ENCODE measurements at places on chromosomes 1 and 21.

- no peak for DNase-seq
Measured at GRCh38 chr1:114080511-114081436, 72.9 kb downstream of the SYT6 start.

DNA sequence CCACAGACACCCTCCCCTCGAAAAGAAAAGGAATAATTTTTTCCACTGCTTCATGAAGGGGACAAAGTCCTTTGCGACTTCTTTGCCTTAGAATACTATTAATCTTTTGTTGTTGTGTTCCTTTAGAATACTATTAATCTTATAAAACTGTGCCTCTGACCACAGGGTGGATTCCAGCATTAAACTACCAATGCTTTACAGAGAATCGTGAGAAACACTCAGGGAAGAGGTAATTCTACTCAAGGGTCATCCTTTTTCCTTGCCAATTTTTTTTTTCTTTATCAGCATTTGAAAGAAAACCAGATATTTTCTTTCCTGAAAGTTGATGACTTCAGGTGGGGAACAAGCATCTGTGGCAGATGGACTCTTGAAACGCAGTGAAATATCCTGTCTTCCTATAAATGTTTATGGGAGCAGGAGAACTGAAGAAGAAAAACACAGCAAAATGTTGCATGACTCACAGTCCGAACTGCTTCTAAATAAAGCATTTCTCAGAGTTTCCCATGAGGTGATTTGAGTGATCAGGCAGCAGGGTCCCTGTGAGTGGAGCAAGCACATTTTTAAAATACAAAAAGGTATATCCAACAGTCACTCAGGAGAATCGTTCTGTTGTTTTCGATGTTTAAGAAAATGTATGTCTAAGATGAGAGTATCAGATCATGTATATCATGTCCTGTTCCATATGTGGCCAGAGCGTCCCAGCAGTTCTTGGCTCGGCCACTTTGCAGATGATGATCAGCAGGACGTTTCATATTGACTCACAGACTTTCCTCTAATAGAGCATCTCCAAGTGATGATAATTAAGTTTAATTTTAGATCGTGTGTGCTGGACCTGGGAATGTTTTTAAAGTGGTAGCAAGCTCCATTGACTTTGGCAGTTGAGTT, 154.2 kb upstream of the RUNX1 start:
- DNase-seq, result no peak

DNA sequence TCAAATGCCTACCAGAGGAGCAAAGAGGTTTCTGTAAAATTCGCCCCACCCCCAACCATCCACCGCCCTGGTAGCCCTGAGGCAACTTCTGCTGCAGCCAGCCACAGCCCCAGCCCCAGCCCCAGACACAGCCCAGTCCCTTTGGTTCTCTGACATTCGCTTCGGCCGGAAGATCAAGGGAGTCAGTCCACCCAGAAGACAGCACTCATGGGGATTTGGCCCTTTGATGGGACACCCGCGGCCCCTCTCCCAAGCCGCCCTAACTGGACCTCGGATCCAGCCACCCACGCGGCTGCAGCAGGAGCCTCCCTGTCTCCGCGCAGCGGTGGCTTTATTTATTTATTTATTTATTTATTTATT, 3881.0 kb downstream of the SRGAP2C start:
- no peak for DNase-seq

DNA sequence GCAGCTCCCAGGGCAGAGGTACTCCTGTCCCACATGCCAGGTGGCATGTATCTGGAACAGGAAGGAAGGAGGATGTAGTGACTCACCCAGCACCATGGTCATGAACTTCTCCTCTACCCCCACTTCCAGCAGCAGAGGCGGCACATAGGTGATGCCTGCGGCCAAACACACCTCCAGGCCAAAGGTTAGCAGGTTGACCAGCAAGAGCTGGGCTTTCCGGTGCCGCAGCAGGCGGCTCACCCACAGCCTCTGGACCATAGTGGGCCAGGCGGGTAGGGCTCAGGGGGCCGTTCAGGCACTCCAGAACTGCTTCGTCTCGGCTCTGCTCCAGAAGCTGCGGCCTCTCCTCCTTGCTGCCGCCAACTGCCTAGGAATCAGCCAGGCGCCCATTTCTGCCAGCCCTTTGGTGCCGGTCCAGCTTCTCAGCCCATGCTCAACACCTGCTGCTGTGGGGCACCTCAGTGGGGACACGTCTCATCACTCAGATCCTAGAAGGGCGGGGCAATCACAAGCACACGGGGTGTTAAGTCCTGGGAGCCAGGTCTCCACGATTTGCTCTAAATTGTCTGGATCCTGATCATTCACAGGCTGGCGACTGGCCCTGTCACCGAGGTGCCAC, 15.8 kb downstream of the SLC45A3 start:
- no peak for DNase-seq

- no peak for DNase-seq
Measured at GRCh38 chr1:192877283-192877886, 68.5 kb downstream of the RGS2 start.

- DNase-seq, result no peak
Measured at GRCh38 chr1:245788269-245788668, 633.5 kb downstream of the KIF26B start.

DNA sequence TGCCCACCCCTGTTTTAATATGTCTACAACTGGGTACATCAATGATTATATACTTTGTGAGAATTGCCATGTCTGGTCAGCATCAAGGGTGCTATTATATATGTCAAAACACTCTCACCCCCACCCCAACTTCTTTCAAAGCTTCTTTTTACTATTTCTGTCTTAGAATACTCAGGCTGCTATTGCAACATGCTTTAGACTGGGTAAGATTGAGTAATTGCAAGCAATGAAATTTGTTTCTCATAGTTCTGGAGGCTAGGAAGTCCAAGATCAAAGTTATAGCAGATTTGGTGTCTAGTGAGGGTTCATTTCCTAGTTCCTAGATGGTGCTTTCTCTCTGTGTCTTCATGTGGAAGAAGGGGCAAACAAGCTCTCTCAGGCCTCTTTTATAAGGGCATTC, 100.5 kb upstream of the KCNK1 start:
- DNase-seq, result no peak

- no peak for DNase-seq
Measured at GRCh38 chr1:180936110-180937011, 23.7 kb downstream of the KIAA1614 start.

GRCh38 chr1:245316784-245317183, 162.0 kb downstream of the KIF26B start:
- DNase-seq, result no peak

DNA sequence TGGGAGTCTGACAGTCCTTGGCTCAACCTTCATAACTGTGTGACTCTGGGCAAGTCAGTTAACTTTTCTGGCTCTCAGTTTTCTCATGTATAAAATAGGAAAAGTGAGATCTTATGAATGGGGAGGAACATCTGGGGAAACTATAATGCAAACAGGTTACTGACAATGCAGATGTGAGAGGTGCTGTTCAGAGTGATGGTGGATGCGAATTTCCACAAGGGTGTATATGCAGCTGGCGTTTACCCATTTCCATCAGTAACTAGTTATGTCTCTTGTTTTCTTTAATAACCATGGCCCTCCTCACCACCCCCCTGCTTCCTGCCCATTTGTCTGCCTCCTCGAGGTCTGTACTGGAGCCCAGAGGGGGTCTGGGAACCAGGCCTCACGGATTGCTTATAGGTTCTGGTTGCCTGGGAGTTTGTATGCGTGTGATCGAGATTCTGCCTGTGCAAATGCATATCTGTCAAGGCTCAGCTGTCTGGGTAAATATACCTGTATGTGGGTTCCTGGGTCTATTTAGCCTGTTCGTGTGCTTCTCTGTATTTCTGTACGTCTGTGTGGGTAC, 44.4 kb downstream of the AHDC1 start:
- no peak for DNase-seq

GRCh38 chr1:236389253-236389652, 4.8 kb upstream of the EDARADD start:
- no peak for DNase-seq

- no peak for DNase-seq
Measured at GRCh38 chr1:147492207-147492606, 49.1 kb upstream of the BCL9 start.

GRCh38 chr21:38027901-38028498, 111.7 kb upstream of the KCNJ6 start:
- DNase-seq, result no peak

GRCh38 chr1:100458661-100459357, 79.1 kb upstream of the GPR88 start:
- DNase-seq, result no peak

DNA sequence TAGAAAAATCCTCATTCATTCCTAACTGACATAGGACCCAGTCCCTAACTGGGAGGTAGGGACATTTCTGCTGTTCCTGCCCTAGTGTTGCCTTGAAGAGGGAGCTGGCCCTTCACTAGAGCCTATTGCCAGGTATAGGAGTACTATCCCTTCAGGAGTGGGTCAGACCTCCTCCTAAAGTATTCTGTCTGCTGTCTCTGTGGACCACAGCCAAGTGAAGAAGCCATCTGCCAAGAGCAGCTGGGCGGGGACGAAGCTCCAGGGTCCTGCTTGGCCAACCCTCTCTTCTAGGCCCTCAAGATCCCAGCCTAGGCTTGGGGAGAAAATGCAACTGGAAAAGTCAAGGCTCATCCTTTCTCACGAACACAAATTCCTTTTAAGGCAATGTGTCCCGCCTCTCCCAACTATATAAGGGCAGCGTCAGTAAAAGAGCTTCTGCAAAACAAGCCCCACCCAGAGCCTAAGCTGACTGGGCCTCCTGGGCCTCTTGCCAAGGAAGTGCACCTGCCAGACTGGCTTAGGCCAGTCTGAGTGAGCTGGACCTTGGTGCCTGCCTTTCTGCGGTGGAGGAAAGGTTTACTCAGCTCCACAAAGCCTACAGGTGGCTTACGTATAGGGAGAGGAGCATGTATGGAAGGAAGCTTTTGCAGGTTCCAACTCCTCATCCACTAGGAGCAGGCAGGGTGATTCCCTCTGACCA, 638 bp upstream of the TUFT1 start:
- DNase-seq, result no peak

- no peak for DNase-seq
Measured at GRCh38 chr1:170932236-170932635, 3.1 kb upstream of the MROH9 start.

GRCh38 chr21:38683222-38683621, 122.5 kb upstream of the ETS2 start:
- DNase-seq, result no peak

- no peak for DNase-seq
Measured at GRCh38 chr1:115402753-115403184, 64.7 kb upstream of the NGF start.

- no peak for DNase-seq
Measured at GRCh38 chr1:220511179-220511578, 16.8 kb upstream of the MARK1 start.

GRCh38 chr1:181640956-181641355, 157.6 kb downstream of the CACNA1E start:
- DNase-seq, result no peak

DNA sequence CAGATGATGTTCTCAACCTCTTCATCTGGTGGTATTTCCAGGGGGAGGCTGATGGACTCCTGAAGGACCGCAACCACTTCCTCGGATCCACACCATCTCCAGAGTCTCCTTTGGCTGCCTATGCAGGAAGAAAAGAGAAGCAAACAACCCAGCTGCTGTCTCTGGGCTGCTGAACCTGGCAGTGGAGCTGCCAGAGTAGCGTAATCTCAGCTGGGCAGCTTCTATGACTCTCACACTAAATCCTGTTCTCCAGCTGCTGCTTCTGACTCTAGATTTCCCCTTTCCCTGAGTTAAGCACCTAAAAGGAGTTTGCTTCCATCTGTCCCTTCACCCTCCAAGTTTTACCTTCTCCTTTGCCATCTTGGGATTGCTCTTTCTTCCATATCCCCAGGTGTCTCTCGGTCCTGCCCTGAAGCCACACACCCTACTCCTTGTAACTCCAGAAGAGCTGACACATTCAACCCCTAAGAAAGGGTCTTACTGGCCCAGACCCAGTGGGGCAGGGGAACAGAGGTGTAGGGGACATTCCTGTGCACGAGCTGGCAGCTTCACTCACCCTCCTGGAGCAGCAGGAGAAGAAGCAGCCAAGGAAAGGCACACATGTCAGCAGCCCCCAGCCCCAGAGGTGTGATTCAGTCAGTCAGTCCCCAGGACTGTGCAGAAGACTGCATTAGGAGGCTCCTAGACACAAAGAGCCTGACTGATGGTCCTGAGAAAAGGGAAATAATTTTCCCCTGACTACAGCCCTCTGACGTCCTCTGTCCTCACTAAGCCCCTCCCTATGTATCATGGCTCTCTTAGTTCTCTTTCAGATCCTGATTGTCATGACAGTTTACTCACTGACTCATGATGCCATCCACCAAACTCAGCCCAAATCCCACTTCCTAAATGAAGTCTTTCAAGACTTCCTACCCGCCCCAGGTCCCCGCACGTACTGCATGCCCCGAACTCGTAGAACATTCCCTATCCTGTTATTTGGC, at the start of gene SLAMF9:
TSS of gene SLAMF9 (minus strand) at position 702 of the 980 bp plus-strand sequence. CDS start at position 602, 100 bp downstream.
- DNase-seq, result no peak

DNA sequence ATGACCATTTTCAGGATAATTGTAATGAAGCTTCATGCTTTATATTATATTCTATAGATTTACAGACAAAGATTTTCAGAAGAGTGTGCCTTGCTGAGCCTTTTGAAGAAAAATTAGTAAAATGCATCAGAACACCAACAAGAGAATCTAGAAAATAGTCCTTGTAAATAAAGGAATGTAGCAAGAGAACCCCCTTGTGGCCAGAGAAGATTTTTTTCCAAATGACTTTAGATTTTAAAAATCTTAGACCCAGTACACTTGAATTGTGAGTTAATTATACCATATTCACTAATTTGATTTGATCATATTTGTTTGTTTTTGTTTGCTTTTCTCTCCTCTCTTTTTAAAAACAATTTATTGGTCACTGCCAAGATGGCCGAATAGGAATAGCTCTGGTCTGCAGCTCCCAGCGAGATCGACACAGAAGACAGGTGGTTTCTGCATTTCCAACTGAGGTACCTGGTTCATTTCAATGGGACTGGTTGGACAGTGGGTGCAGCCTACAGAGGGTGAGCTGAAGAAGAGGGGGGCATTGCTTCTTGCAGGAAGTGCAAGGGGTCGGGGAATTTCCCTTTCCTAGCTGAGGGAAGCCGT, 12.8 kb upstream of the IFI44L start:
- DNase-seq, result no peak

GRCh38 chr21:36321325-36322082, 1.5 kb downstream of the MORC3 start:
- DNase-seq, result no peak

DNA sequence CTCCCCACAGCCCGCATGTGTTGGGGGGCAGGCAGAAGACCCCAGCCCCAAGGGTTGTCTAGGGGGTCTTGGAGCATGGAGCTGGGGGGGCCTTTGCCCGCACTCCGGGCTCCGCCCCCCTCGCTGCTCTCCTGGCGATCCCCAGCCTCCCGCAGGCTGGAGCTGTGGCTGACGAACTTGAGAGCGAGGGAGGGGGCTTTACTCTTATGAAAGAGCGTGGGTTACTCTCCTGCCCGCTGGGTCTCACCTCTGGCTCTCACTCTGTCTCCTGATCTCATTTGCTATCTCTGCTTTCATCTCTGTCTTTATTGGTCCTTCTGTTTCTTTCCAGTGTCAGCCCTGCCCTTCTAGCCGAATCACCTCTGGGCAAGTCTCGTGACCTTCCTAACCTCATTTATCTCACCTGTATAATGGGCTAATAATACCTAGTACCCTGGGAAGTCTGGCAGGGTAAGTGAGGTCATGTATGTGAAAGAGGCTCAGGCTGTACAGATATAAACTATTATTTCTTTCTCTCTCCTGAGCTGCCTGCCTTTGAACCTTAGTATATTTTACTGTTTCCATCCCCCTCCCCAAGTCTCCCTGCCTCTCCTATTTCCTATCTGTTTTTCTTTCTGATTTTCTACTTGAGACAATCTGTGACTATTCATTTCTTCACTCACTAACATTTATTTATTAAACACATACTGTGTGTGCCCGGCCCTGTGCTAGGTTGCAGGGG, 731 bp downstream of the EFNA4 start:
- no peak for DNase-seq

All from stimulated activated CD8-positive, alpha-beta memory T cell treated with anti-CD3 and anti-CD28 coated beads, Interleukin-12 subunit alpha, Interleukin-12 subunit beta, amount 100 ng/mL, for 4 hours (primary cell).